ENCODE measurements at places on chromosomes 5 and 9.

GRCh38 chr5:42881416-42882117, 69.9 kb upstream of the SELENOP start:
- no peak for DNase-seq

DNA sequence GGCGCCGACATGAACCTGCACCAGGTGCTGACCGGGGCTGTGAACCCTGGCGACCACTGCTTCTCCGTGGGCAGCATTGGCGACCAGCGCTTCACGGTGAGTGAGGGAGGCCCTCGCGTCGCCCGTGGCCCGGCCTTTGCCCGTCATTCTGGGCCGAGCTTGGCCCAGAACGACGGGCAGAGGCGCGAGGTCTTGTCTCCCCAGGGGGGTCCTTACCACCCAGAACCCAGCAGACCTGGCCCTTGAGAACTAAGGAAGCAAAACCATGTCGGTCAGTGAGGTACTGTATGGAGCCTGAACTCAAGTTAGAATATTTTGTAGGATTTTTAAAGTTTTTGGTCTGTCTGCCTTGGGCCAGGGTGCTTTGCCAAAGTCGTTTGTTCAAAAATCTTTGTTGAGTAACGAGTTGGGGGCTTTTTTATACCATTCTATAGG, 691 bp downstream of the DMXL1 start:
- no peak for DNase-seq

DNA sequence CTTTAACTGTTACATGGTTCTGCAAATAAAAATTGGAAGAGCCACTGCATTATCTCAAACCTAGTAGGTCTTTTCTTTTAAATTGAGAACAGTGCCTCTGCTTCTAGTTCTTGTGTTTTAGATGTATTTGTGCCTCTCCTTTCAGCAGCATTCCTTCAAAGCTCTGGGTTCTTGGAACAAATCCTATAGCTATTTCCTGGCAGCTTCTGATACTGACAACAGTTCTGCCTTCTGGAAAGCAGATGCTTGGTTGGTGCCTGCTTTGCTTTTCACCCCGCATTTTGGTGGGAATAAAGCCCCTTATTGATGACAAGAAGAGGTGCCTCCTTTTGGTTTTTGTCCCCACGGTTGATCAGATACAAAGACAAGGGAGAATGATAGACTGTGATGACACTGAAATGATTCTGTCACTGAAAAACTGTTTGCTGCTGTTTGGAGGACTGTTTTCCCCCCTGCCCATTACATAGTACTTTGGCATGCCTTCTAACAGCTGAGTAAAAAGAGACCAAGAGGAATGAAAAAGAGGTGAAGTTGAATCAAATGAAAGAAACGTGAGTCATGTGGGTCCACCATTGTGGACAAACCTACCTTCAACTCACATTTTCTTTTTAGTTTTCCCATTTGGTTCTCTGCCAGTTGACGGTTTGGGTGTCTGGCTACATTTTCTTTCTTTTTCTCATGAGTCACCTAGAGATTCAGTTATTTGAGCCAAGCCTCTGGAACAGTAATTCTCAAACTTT, 5.6 kb downstream of the PTCD2 start:
- no peak for DNase-seq

DNA sequence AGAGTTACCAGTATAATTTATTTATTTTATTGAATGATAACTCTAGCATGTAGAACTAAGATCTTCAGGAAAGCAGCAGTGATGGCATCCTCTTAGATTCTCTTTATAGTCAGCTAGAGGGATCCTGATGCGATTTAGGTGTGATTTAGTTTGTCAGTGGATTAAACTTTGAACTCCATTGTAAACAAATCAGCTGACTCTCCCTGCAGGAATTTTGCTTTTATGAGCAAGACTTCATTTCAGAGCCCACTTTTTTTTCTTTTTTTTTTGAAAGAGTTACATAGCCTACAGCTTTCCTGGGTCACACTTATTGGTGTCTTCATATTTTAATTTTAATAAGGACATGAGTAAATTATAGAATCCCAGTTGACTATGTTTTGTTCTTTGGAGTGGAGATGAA, 93.8 kb upstream of the SEMA6A start:
- no peak for DNase-seq

DNA sequence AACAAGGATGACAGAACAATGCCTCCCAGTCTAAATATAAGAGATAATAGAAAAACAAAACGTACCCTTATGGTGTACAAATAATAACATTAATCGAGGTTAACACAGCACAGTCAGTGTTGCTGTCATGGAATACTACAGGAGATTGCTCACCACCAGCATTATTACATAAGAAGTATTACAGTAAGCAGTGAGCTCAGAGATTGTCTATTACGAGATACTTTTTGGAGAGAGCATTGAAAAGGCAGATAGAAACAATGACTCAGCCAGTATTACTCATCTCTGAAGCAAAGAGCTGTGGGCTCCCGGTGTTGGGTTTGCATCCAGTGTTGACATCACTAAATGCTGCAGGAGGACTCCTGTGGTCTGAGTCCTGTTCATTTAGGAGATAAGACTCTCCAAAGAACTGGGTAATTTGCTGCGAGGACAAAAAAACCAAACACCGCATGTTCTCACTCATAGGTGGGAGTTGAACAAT, 191.9 kb upstream of the SEMA6A start:
- no peak for DNase-seq

DNA sequence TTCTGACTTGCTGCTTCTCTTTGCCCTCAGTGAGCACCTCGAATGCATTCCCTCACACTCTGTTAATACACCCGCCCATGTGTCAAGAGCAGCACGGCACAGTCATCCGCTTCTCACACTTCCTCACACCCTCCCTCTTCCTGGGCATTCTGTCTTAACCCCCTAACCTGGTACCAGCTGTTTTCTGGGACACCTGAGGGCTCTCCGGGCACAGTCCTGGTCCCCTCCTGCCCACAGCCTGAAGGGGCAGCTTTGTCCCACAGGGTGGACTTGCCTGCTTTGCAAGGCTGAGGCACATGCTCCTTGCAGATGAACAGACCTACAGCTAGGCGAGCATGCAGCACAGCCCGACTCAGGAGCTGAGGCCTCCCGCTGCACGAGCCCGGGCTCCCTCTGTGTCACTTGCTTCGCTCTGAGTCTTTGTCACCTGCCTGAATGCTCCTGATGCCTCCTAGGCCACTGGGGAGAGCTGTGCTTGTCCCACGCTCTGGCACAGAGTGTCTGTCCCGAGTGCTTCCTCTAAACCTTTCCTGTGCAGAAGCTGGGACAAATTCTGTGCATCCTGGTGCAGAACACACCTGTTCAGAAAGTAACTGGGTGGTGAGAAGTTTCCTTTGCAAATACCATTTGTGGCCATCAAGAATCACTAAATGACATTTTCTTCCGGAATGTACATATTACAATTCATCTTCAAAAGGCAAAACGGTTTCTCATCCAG, 47.8 kb downstream of the AHRR start:
- DNase-seq: no peak

DNA sequence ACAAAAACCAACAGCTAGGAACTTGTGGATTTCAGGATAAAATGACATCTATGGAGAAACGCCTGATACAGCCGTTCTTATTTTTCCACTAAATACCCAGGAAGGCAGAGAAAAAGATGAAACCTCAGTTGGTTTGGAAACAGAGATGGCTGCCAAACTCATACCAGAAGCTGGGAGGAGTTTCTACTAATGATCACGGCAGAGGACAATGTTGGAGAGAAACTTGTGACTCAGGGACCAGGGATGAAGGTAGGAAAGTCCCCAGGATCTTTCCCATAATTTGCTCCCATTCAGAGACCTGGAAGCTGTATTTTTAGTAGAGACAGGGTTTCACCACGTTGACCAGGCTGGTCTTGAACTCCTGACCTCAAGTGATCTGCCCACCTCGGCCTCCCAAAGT, 187.1 kb upstream of the IER5L start:
- no peak for DNase-seq

DNA sequence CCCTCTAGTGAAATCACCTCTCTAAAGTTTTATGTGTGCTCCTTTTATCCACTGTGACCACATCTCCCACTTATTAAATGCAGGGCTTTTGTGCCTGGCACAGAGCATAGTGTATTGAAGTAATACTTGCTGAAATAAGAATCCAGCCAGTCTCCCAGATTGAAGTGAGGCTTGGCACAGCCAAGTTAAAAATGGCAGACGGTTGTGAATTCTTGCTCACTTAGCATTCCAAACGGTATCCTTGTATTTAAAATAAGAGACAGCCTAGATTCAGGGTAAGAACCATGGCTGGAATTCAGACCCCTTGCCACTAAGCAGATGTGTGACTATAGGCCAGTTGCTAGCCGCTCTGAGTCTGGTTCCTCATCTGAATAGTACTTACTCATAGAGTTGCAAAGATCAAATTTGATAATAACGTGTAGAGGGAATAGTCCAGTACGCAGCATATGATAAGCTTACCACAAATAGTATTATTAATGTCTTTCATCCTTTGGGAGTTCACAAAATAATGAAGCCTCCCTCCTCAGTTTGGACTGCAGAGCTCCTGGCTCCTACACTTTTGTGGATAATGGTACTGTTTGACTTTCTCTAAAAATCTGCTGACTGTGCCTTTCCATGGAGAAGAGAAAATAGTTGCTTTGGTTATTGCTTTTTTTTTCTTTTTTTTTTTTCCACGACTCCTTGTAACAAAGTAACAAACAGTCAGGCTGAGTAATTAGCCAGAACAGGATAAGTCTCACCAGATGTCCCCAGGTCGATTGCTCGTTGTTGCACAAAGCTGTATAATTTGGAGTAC, 51.5 kb downstream of the FGF1 start:
- no peak for DNase-seq

- no peak for DNase-seq
Measured at GRCh38 chr9:89838621-89839020, 233.8 kb downstream of the GADD45G start.

DNA sequence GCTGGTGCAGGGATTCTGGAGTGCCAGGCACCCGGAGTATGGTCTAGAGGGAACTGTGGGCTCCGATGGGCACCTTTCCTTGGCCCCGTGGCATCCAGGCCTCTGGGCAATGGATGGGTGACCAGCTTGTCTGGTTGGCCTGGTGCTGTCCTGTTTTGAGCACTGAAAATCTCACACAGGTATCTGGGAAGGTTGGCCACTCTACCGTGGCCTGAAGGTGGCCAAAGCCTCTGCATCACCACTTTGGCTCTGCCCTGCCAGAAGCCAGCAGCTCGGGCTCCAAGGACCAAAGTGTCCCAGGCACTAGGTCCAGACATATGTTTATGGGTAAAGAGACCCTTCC, 28.8 kb downstream of the SLC6A7 start:
- DNase-seq: no peak

DNA sequence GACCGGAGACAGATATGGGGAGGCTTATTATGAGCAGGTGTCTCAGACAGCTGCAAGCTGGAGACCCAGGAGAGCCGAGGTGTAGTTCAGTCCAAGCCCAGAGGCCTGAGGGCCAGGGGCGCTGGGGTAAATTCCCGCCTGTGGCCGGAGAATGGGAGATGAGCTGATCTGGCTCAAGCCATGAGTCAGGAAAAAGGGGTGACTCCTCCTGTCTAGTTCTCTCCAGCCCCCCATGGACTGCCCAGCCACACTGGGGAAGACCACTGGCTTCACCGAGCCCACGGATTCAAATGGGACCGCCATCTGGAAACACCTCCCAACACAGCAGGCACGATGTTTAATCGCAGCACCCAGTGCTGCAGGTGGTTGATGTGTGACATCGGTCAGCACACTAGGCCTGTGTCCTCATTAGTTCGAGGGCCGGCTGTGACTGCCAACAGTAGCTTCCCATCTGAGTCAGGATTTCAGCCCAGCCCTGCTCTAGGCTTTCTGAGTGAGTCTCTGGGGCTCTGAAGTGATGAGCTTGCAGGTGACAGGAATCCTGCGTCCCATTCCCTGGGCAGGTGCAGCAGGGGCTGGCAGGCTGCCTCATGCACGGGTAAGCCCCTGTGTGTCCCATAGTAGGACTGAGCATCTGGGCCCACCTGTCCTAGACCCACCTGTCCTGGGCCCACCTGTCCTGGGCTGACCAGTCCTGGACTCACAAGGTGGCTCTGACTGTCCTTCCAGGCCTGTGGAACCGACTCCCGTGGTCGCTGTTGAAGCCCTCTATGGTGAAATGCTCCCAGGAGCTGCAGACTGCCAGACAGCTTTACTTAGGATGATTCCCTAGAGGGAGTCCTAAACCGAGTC, 49.7 kb downstream of the AHRR start:
- no peak for DNase-seq

- no peak for DNase-seq
Measured at GRCh38 chr5:25094219-25094618, 449.4 kb upstream of the CDH10 start.

DNA sequence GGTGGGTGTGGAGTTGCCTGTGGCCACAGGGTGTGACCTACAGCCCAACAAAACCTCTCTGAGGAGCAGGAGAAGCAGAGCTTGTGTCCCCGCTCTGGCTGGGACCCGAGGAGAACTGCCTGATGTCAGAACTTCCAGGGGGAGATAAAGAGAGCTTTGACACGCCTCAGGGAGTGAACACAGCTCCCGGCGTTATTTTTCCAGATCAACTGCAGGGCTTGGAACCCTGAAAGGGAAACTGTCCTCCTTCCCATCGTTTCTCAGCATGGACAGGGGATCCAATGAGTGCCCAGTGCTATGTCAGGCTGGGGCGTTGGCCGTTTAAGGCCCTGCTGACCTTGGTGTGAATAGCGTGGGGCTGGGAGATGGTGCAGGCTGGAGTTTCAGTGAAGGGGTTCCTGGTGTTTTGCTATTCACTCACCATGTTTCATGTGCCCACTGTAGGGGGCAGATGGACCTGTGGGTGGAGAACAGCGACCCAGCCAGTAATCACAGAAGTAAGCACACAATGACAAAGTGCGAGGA, 22.0 kb downstream of the GADD45G start:
- no peak for DNase-seq

DNA sequence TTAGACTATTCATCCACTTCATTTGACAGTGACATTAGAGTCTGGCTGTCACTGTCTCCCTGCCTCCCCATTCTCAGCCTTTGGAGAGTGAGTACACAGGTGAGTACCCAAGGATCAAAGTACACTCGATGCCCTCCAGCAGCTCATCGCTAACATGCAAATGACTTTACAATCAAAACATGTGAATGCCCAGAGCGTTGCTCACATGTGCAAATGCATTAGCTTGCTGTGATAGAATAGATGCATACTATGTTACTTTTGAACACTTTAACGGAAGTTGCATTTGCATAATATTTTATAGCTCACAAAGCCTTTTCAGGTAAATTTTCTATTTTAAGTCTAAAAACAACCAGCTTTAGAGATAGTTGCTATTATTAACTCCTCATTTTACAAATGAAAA, 107.6 kb downstream of the SYK start:
- DNase-seq: no peak

GRCh38 chr5:135214897-135215616, 181.0 kb upstream of the PITX1 start:
- DNase-seq: no peak

GRCh38 chr5:74145951-74146350, 494.6 kb downstream of the ENC1 start:
- DNase-seq: no peak

Measured in CD4-positive, alpha-beta T cell treated with Interleukin-15 for 4 hours (primary cell).